Foreskin melanocyte (primary cell): ENCODE measurements at places on chromosomes 7 and 10.

DNA sequence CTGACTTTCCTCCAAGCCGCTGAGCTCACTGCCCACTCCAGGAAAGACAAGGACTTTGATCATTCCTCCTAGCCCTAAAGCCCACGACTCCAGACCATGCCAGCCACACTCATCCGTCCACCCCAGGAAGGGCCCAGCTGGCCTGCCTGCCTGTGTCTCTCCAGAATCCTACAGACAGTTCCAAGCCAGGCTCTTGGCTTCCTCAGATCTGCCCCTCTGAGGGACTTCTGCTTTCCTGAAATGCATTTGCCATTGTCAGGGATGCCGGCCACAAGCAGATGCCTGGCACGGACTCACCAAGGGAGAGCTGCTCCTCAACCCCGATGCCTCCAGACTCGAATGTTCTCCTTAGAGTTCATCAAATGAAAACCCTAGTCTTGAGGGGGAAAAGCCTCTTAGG lies 155.8 kb downstream of the OAT start:
- DNase-seq, result no peak

- DNase-seq, result no peak
Observed at GRCh38 chr7:12360948-12361347, 42.7 kb downstream of the VWDE start.

DNA sequence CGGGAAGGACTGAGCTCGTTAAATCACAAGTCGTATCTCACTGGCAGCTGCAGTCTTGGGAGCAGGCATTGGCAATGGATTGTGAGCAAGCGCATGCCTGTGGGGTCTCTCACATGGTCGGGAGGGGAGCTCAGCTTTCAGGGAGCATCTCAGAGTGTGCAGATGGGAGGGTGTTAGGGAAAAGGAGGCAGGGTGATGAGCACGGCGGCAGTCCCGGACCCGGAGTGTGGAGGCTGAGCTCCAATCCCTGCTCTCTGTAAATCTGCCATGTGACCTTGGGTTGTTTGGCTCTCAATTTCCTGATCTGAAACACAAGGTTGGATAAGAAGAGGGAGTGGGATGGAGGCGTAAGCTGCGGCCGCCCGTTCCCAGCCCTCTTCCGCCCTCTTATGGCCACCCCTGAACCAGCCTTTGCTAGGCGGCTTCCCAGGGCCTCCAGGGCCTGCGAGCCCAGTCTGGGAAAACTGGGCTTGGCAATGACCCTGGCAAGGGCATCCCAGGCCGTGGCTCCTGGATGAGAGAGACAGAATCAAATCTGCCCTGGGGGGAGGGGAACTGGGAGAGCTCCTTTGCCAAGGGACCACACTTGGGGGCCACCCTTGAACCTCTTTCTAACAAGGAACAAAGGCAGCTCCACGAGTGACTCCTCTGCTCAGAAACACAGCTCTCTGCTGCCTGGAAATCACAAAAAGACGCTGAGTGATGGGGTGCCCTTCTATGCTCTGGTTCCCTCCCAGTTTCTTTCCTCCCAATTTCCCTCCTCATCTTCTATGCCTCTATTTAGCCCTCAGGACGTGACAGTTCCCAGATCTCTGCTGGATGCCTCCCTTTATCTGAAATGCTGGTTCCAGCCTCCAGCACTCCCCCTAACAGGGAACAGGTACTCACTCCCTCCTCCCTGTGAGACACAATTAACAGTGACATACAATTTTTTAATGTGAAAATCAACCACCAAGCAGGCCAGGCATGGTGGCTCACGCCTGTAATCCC lies 41.7 kb upstream of the LOXL4 start:
- peak; percentile 73 for DNase-seq

DNA sequence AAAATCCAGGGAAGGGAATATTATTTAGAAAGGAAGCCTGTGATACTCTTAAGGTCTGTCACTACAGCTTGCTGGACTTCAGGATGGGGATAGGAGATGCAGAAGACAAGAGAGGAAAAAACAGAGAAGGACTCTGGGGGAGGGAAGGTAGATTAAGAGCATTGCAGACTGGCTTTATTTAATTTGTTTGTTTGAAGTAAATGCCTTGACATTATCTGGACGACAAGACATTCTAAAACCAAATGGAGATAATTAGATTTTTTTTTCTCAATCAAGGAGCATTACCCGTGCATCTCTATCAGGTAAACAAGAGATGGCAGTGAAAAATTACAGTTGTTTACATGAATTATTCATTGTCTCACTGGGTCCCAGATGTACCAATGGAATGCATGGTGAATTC lies 24.3 kb downstream of the ACTA2 start:
- no peak for DNase-seq

- DNase-seq, result no peak
Observed at GRCh38 chr10:90674928-90675327, 182.9 kb downstream of the HTR7 start.

DNA sequence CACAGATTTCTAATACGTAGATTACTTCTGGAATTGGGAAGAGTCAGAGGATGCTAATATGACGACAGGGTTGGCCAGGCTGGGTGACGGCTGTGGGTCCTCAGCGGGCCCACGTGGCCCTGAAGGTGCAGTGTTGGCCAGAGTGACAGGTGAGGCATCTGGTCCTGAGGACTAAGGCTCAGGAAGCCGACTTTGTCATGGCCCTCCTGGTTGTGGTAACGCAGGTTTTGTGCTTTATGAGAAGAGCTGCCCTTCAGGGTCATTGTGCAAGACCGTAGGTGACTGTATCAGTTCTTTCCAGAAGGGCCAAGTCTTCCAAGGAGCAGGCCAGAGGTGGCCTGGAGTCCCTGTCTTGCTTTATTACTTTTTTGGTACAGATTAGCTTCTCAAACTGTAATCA lies 2.5 kb downstream of the EIF3B start:
- DNase-seq, result no peak

DNA sequence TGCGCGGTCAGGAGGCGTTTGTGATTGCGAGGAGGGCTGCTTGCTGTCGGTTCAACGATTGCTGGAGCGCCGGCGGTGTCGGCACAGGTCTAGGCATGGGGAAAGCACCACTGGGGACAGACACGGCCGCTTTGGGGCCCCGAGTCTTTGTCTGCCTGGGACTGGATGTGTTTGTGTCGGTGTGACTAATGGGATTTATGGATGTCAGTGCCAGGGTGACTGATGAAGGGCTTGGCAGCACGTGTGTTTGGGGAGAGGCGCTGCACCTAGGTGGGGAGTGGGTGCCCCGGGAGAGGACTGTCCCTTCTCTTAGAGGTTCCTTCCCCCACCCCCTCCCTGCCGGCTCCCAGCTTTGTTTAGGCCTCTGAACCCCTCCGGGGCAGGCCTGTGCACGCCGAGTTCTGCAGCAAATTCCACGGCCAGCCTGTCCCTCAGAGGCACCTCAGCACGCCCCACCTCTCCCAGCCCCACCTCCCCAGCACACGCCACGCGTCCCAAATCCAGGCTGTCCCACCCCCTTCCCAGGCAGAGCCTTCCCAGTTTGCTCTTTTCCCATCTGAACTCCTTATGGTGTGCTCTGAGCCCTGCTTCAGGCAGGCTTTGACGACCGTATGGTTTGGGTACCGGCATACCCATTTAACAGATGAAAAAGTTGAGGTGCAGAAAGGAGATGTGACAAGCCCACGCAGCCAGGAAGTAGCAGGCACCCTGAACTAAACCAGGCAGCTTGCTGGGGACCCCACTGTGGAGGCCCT lies 6.4 kb upstream of the TNRC18 start:
- DNase-seq, result no peak

GRCh38 chr10:100730725-100731406 lies 14.5 kb upstream of the PAX2 start:
- no peak for DNase-seq

DNA sequence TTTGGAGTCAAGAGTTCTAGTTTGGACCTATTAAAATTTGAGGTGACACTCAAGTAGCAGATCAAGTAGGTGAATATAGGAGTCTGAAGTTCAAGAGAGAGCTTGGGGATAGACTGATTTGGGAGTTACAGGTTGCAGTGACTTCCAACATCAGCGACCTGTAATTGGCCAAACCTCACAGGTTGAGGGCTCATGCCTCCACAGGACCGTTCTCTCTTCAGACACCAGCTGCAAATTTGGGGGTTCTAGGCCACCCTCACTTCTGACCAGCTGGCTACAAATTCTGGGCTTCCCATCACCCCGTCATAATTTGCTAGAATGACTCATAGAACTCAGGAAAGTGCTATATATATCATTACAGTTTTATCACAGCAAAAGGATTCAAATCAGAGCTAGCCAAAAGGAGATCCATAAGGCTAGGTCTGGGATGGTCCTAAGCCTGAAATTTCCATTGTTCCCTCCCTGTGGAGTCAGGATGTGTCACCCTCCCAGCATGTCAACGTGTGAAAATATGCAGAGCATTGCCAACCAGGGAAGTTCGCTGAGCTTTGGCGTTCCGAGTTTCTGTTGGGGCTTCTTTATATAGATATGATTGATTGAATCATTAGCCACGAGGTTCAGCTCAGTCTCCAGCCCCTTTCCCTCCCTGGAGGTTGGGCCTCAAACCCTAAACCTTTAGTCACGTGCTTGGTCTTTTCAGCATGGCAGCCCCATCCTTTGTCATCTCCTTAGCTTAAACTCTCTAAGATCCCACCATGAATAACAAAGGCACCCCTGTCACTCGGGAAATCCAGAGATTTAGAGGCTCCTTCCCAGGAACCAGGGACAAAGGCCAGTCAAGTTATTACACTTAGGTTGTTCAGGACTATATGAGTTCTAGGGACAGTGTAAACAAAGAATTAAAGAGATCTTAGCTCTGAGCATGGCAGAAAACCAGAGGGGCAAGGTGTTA lies 20.7 kb upstream of the ZNF212 start:
- no peak for DNase-seq

DNA sequence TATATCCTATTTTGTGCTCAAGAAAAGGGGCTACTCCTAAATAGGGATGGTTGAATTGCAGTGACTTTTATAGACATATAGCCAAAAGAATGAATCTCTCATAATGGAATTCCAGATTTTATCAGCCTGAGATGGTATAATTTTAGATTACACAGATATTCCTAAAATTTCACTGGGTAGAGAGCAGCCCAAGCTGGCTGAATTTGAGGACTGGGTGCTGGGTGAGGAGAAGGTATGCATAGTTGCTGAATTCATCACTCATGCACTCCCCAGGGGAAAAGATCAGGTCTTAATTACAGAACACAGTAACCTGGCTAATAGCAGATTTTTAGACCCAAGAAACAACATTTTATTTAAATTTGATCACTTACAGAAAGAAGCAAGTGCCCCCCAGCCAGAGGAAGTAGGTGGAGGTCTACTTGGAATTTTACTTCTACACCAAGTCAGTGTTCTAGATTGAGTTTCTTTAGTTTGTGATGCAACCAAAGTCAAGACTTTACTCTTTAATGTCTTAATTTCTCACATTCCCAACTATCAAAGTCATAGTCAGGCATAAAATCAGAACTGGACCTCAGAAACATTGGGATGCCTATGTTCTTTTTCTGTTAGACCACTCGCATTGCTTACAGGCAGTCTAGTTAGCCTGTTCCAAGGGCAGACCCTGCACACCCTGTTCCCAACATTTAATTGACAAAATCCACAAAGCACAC lies 337.4 kb upstream of the PODXL start:
- DNase-seq, result no peak

DNA sequence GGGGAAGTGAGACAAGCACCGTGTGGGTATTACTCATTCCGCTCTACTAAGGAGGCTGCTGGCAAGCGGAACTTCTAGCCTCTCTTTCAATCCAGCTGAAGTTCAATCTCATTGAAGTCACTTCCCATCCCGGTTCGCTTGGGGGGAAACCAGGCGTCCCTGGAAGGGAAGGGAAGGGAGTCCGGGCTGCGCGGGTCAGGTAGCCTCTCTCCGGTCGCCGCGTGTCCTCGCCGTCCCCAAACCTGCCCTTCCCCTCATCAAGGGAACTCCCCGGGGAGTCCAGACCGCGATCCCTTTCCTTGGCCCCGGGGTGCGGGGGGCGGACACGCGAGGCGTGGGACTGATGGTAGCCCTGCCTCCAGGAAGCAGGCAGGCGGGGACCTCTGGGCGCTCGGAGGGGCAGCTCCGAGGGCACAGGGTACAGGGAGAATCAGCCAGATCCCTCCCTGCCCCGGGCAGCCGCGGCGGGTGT lies 598 bp upstream of the ZEB1 start:
- DNase-seq, result no peak

DNA sequence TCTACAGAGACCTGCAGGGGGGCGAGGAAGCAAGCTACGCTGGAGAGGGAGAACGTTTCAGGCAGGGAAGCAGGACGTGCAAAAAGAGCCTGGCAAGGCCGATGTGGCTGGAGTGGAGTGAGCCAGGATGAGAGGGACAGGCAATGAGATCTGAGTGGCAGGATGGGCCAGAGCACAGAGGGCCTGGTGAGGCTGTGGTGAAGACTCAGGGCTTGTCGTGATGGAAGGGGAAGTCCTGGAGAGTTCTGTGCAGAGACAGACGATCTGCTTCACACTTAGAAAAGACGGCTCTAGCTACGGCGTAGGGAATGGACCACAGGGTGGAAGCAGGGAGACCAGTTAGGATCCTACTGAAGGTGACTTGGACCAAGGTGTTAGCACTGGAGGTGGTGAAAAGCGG lies 87.0 kb downstream of the SH3PXD2A start:
- DNase-seq, result no peak

GRCh38 chr7:94173436-94173835 lies 169.3 kb upstream of the BET1 start:
- DNase-seq, result no peak

DNA sequence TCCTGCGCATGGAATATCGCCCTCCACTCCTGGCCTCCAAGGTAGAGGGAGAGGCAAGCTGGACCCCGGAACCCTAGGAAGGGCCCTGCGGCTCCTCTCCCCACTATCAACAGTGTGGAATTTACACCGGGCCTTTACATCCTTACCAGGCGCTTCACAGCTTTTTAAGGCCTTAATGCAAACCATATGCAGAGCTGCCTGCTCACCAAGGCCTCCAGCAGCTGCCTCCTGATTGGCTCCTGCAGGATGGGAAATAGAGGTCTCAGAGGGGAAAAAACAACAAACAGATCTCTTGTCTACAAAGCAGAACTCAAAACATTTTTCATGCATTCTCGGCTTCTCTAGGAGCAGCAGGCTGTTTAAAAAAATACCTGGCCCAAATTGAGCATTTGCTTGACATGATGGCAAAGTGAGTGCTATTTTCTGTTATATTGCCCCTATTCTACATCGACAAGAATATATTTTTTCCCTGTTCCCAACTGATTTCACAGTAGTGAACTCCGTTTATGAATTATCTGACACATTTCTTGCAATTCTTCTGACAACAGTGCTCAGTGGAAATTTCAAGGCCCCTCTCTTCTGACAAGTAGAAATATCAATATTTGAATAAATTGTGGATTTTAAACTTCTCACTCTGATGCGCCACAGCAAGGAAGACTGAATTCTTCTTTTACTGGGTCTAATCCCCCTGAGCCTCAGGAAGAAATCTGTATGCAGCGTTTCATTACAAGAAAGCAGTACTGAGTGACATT lies 51.7 kb downstream of the EBF3 start:
- no peak for DNase-seq

DNA sequence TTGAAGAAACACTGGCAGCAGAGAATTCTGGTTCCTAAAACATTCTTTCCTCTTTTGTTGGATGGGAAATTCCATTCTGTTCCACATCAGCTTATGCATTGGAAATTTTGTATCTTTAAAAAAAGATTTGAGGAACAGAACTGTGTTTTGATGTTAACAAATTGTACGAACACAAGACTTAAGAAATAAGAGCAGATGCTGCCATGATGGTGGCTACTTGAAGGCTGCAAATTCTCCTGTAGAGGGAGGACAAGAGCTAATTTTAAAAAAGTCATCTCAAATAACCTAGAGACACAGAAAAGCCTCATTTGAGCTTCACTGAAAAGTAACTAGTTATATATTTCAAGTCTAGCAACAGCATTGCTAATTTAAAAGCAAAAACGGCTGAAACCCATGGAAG lies 29.8 kb downstream of the NDUFB2 start:
- peak; percentile 9 for DNase-seq

GRCh38 chr10:50447691-50448090 lies 176.1 kb downstream of the SGMS1 start:
- DNase-seq, result peak; percentile 53
